Ascending aorta (tissue), 2 donors: ENCODE measurements at places on chromosomes 3 and 15.

- DNase-seq = no peak
Measured at GRCh38 chr3:81838457-81838856, 77.0 kb upstream of the GBE1 start.

DNA sequence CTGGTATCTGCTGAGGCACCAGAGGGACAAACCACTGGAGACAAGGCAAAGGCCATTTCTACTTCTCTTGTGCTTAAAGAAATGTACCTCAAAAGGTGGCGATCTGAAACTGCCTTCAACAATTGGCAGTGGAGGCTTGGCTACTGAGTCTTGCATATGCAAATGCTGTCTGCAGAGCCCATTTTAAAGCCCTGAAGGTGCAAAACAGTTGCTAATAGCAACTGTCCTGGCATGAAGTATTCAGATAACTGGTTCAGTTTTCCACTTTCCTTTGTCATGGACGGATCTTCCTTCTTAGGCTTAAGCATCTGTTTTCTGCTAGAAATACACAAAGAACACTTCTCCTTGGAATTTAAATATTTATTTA is 71.4 kb upstream of the PSMD6 start:
- no peak for DNase-seq

DNA sequence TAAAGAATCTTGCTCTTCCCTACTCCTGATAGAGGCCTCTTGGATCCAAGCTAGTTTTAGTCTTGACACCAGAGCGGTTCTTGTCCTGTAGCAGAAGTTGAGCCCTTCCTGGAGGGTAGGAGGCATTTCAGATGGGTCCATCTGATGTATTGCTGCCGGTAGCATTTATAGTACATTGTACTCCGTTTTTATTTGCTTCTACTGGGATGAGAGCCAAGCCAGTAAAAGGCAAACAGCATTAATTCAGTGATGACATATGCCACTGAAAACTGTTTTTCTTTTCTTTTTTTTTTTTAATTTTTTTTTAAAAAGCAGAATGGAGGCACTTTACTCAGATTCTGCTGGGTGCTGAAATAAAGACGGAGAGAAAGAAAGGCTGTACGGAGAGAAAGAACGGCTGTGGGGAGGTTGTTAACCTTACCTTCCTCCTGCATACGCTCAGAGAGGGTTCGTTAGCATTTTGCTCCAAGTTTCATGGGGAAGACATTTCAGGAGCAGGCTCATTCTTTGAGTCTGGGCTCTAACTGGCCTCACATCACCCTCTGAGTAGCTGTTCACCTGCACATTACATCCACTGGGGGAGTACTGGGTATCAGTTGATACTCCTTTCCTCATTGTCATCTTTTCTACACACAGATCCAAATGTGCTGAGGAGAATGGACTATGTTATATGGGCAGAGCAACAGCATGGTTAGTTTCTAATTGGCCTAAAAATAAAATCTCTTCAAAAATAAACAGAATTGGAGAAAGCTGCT is 161.5 kb downstream of the FEZF2 start:
- DNase-seq = no peak

DNA sequence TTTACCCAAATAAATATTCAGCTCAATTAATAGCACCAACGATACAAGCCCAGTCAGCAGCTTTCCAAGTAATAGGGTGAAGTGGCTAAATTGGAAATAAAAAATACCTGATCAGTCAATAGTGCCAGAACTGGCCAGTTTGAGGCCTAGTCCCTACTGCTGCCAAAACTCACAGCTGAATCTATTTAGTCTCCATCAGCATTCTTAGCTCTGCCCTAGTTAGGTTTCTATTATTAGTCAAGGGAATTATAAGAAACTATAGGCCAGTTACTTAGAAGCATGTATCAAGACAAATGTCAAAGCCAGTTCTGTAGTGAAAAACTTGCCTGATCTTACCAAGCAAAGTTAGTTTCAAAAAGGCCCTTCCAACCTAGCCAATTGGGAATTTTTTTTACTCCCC is 146.2 kb upstream of the ZBTB20 start:
- DNase-seq = no peak

GRCh38 chr3:100968932-100969906 is 24.0 kb downstream of the ABI3BP start:
- DNase-seq = peak; percentile 70

DNA sequence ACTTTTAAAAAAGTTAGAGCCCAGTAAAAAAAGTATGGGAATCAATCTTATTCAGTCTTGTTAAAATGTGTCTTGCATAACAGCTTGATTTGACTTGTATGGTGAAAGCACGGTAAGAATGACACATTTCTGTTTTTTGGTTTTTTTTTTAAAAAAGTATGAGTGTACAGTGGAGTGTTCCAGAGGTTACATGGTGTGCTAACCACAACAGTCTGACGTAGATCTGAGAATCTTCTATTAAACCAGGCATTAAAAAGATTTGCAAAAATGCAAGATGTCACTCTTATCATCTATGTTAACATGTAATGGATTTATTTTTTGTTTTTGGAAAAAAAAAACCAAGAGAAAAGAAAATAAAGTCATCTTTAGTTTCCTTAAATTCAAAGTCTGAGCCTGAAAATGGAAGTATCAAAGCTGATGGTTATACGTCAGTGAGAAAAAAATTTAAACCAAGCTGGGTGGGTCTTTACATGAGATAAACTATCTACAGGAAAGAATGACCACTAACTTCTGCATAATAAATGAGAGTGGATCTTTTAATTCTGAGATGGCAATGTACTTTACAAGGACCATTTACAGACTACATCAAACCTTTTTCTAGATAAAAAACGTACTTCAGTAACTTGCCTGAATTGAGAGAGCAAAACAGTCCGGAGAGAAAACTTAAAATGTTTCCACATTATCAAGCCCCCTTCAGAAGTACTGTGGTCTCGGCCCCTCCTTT is 1.6 kb downstream of the GABPB1 start:
- no peak for DNase-seq

GRCh38 chr3:23880703-23881339 is 36.0 kb downstream of the NKIRAS1 start:
- no peak for DNase-seq

GRCh38 chr3:133930341-133930933 is 34.8 kb upstream of the RAB6B start:
- no peak for DNase-seq

GRCh38 chr15:31150732-31151231 is 49.3 kb upstream of the TRPM1 start:
- peak; percentile 4 for DNase-seq

DNA sequence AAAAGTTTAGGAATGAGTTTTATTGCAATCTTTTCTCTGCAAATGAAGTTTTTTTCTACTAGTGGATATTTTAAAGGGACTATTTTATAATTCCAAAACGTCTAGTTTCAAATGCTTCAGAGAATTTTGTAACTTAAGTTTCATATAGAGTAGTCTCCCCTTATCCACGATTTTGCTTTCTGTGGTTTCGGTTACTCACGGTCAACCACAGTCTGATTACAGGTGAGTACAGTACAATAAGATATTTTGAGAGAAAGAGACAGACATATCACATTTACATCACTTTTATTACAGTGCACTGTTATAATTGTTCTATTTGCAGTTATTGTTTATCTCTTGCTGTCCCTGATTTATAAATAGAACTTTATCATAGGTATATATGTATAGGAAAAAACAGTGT is 7.4 kb upstream of the EOGT start:
- no peak for DNase-seq

DNA sequence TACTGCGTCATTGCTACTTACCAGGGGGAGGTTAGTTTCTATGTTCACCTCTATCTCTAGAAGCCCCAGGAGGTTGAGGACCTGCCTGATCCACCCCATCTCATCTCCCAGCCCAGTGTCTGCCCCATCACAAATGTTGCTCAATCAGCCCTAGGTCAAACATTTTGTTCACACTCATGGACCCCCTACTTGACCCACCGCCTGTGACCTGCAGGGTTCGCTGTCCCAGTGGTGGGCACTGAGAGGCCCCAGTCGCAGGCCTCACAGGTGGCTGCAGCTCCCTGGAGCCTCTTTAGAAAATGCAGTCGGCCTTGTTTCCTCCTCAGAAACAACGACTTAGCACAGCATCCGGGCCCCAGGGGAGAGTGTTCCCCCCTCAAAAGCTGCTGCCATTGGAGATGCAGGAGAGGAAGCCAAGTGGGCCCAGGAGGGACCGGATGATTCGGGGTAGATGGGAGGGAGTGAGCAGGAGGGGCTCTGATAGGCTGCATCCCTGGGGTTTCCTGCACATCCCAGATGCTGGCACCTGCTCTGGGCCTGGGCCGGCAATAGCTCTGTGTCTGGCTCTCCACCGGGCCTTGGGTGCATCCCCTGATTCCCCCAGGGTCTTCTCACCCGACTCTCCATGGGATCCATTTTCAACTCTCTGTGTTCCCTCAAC is 18.4 kb upstream of the INSYN1 start:
- DNase-seq = no peak

GRCh38 chr15:60932051-60932915 is 296.8 kb downstream of the RORA start:
- DNase-seq = peak; percentile 52

- DNase-seq = no peak
Measured at GRCh38 chr3:45603226-45603625, 8.7 kb downstream of the LIMD1 start.
